RPMI8226 (cell line): ENCODE measurements at places on chromosomes 3 and 15.

- no peak for DNase-seq
Observed at GRCh38 chr15:48896869-48897814, 19.2 kb downstream of the EID1 start.

- no peak for DNase-seq
Observed at GRCh38 chr3:171824824-171825221, 14.5 kb upstream of the PLD1 start.

GRCh38 chr3:83948771-83949170, 1010.0 kb upstream of the CADM2 start:
- no peak for DNase-seq

GRCh38 chr3:1262246-1262645, 169.4 kb downstream of the CNTN6 start:
- no peak for DNase-seq

GRCh38 chr3:123834631-123835030, 49.5 kb downstream of the MYLK start:
- peak; percentile 61 for DNase-seq

- DNase-seq = no peak
Observed at GRCh38 chr3:170840291-170840859, 29.6 kb downstream of the RPL22L1 start.

- DNase-seq = no peak
Observed at GRCh38 chr15:65365229-65365628, 12.6 kb downstream of the IGDCC3 start.

DNA sequence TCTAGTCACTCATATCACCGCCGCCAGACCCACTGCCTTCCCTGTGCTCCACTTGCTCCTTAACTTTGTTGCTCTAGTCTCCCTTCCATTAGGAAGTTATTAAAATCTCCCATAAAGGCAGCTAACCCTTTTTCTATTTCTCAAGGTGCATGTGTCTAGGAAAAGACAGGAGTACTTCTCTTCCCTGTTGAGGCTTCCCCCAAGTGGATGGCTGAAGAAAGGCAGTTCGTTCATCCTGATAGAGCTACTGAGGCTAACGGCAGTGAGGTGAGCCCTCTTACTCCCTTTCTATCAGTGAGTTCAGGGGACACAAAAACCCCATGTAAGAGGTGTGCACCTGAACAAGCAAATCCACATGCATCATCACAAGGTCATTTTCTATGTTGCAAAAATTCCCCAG, 397.8 kb downstream of the IGSF11 start:
- no peak for DNase-seq

- DNase-seq = peak; percentile 48
Observed at GRCh38 chr15:64521726-64522164, 61.4 kb downstream of the ZNF609 start.

GRCh38 chr15:53126144-53126543, 336.0 kb upstream of the ONECUT1 start:
- DNase-seq = no peak

DNA sequence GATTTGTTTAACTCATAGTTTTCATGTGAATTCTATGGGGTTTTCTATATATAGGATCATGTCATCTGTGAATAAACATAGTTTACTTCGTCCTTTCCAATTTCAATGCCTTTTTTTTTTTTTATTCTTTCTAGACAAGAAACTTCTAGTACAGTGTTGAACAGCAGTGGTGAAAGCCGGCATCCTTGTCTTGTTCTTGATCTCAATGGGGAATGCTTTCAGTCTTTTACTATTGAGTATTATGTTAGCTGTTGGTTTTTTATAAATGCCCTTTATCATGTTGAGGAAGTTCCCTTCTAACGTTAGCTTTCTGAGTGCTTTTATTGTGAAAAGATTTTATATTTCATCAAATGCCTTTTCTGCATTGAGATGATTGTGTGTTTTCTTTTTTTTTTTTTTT, 69.0 kb downstream of the SLMAP start:
- no peak for DNase-seq

GRCh38 chr3:149016669-149017541, 25.6 kb downstream of the GYG1 start:
- DNase-seq = no peak

DNA sequence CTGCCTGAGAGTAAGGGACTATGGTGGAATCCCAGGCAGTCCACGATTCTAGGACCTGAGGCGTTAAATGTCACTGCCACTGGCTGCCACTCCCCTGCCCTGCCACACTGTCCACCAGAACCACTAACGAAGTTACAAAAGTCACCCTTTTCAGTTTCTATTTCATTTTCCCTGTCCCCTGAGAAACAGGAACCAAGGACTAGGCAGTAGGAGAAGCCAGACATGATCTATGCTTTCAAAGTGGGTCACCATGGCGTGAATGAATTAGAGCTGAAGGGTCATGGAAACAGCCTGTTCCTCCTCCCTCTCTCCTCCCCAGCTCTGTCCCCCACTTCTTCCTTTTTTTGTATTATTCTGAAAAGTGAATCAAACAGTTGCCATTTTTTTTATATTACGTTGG, 9.1 kb upstream of the ADPRH start:
- DNase-seq = no peak

GRCh38 chr3:185739264-185739701, 85.6 kb downstream of the IGF2BP2 start:
- no peak for DNase-seq

DNA sequence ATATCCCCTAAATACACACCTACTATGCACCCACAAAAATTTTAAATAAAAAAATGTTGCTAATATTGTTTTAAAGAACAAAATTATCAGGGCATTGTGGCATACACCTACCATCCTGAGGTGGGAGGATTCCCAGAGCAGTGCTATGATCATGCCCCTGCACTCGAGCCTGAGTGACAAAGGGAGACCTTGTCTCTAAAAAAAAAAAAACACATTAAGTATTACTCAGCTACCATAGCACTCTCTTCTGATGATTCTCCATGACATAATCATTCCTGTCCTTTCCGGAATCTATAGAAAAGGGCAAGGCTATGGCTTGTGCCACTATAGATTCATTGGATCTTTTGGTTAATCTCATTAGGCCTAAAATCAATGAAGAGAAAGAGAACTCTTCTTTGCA, 77.4 kb downstream of the ACAP2 start:
- DNase-seq = no peak

- no peak for DNase-seq
Observed at GRCh38 chr3:9308298-9308990, 54.4 kb upstream of the THUMPD3 start.

DNA sequence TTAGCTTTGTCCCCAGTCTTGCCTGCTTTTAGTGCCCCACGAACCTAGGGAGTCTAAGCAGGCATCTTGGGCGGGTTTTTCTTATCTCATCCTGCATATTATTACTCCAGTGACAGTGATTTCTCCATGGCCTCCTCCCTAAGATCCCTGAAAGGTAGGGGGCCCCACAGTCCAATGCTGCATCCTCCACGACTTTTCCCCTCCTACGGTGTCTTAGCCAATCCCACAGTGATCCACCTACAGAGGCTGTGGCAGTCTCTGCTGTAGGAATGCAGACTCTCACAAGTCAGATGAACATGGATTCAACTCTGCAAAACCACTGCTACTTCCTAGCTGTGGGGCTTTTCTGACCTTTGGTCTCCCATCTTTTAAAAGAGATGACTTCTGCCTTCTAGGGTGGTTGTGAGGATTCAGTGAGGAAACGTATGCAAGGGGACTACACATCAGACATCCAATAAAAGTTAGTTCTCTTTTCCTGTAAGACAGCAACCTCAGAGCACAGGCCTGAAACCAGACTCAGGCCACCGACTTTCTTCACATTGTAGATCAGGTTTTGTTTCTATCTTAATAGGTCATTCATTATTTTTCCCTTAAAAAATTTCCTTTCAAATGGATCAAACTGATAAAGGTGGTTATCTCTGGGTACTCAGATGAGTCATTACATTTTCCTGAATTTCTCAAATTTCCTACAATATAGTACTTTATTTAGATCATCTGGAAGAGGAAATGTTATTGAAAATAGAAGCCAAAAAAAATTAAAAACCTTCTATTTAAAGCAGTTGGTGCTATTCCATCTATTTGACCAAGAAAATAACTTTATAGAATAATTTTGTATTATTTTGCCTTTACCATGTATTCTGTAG, 23.2 kb downstream of the ILDR1 start:
- DNase-seq = no peak

DNA sequence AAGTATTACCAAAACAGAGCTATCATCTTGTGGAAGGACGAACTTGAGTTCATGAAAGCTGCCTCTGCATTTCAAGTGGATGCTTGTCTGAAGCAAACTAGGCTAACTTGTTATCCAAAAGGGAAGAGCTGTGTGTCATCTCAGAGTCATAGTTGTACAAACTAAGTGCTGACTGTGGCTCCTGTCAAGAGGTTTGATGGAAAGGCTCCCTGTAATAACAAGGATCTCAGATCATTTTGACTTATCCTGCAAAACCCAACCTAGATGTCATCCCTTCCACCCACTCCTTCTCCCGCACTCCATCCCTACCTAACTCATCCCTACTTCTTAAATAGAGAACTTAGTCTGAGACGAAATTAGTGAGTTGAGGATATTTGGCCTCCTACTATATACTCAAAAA, 110.8 kb downstream of the NR2E3 start:
- DNase-seq = no peak

DNA sequence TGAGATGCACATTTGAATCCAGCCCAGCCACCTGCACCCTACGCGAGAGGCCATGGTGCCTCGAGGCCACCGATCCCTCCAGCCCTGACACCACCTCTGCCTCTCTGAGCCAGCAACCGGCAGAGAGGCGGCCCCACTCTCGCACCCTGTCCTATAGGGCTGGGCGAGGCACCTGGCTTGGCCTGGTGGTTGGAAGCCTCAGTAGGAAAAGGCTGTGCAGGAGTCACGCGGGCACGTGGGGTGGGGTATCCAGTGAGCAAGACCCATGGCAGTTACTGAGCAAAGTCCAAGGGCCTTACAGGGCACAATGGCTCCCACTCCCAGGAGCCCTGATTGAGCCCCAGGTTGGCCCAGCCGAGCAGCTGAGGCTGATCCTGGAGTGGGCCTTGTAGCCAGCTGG, 12.4 kb upstream of the DUSP7 start:
- no peak for DNase-seq

DNA sequence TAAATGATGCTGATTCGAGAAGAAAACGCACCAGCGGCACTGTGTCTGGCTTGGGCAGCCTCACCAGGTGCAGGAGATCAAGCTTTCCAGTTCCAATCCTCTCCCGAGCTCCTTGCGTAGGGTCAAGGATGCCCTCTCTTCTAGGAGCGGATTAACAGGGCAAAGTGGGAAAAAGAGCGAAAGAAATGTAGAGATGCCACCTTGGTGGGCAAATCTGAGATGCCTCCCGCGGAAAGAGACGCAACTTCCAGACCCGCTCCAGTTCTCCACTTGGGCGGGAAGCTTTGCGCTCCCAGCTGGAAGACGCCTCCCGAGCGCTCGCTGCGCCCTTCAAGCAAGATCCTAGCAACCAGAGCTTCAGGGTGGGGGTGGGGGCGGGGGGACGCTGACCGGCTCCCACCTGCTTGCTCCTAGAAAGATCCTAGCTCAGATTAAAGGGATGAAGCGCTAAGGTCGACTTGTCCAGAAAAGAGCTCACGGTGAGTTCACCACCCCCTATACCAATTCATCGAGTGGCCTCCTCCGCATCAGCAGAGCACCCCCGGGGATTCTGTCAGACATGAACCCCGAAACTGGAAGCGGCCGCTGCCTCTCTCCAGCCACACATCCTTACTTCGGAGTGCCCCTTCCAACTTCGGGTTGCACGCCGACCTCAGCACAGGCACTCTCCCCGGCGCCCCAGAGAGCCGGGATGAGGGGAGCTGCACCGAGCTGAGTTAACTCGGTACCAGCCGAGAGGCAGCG, 769 bp downstream of the TAFA4 start:
- DNase-seq = no peak

- no peak for DNase-seq
Observed at GRCh38 chr3:36959821-36960220, 15.0 kb upstream of the TRANK1 start.

- peak; percentile 59 for DNase-seq
Observed at GRCh38 chr3:159266779-159267178, 464.9 kb downstream of the MFSD1 start.

- DNase-seq = no peak
Observed at GRCh38 chr3:29138171-29138570, 142.7 kb upstream of the RBMS3 start.

DNA sequence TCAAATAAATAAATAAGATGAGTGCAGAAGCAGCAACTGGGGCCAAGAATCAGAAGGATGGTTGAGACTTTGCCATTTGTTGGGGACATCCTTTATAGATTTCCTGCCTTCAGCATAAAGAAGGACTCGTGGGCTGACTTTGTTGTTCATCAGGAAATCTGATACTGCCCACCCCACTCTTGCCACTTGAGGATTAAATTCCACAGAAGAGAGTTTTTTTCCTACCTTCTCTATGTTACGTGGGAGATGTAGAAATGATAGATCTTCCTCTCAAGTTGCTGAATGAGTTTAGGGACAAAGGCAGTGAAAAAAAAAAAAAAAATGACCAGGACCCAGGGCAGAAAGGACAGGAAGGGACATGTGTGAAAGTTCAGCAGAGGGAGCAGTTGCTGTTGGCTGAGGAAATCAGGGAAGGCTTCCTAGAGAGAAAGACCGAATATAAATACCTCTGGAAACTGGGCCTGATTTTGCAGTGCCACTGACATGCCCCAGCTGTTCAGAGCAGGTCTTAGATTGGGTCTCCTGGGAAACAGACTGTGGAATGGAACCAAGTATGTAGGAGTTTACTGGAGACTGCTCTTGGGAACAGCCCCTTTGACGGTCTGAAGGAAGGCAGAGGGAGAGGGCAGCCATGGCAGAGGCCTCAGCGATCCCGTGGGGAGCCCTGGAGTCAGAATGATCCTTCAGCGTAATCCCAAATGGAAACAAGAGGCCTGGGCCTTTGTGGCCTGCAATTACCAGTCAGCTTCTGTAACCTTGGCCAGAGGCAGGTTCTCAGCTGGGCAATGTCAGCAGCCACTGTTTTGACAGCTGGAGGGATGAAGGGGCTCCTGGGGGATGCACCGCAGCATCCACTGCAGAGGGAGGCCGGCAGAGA, 50.9 kb downstream of the C3orf20 start:
- no peak for DNase-seq

GRCh38 chr15:59437817-59438624, at the start of gene FAM81A:
FAM81A (plus strand) TSS chr15:59438186; CDS start chr15:59458627, 20,441 bp downstream.
- peak; percentile 62 for DNase-seq

- no peak for DNase-seq
Observed at GRCh38 chr3:29141197-29141917, 139.5 kb upstream of the RBMS3 start.
